Lung (tissue), 17 donors: ENCODE measurements at places on chromosomes 1 and 21. TPM values are rescaled to one million over a fixed set of nuclear protein-coding genes. Genes with fewer than 3 reads are reported as not detected.

Gene NBPF6
- total RNA-seq: not detected

Gene SPRR2E
- total RNA-seq: not detected

GRCh38 chr1:57360846-57361407 is 62.9 kb downstream of the DAB1 start:
- no peaks in the 10 kb centered on the region for H3K27me3 ChIP-seq
- DNase-seq: no peak
- H3K36me3 ChIP-seq: no peaks in the 10 kb centered on the region

Gene FYB2
- total RNA-seq: 0.57 TPM

GRCh38 chr1:33170351-33171274 is 11.2 kb downstream of the TRIM62 start:
- H3K4me1 ChIP-seq: no peaks in the 10 kb centered on the region
- no peaks in the 10 kb centered on the region for H3K36me3 ChIP-seq
- no peaks in the 10 kb centered on the region for H3K27me3 ChIP-seq
- no peak overlapping the region for H3K4me3 ChIP-seq
- no peak overlapping the region for H3K27ac ChIP-seq

GRCh38 chr1:11741919-11742558 is 6.1 kb downstream of the AGTRAP start:
- H3K27ac ChIP-seq: no peak overlapping the region
- no peaks in the 10 kb centered on the region for H3K36me3 ChIP-seq
- H3K4me3 ChIP-seq: no peak overlapping the region
- H3K4me1 ChIP-seq: peaks cover 17% of the 10 kb centered on the region
